ENCODE measurements at places on chromosomes 2 and 18.

GRCh38 chr2:169222665-169223064 is 139.7 kb downstream of the LRP2 start:
- no peak for DNase-seq

GRCh38 chr2:219519526-219519916 is 5.2 kb downstream of the ASIC4 start:
- no peak for DNase-seq

DNA sequence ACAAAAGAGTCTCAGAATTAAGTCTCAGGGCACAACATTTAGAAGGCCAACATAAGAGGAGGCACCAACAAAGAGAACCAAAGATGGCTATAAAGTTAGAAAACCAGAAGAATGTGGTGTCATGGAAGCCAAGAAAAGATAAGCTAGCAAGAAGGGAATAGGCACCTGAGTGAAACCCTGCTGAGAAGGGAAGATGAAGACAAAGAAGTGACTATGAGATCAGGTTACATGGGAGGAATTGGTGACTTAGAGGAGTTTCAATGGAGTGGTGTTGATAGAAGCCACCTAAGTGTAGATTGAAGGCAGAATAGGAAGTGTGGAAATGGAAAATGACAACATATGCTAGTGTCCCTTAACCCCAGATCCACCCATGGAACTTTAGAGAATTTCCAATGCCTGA is 327.6 kb upstream of the KCNJ3 start:
- no peak for DNase-seq

DNA sequence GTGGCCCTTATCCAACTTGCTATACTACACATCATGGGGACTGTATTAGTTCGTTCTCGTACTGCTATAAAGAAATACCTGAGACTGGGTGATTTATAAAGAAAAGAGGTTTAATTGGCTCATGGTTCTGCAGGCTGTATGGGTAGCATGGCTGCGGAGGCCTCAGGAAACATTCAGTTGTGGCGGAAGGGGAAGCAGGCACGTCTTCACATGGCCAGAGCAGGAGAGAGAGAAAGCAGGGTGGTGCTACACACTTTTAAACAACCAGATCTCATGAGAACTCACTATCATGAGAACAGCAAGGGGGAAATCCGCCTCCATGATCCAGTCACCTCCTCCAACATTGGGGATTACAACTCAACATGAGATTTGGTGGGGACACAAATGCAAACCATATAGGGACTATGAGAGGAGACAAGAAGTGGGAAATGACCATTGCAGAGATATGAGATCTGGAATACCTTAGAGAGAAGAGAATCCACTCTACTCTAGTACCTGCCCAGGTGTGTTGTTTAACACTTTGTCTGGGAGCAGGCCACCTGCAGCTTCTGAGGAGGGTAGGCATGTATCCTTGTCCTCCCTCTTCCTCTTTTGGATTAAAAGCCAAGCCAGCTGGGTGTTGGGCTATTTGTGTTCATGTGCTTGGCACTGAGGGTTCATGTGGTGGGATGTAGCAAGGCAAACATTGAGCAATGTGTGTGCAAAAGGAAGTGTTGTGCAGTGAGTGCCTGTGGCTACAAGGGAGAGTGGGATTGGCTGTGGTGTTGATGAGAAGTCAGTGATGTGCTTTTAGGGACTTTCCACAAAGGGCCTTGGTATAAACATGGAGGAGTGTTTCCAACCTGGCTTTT is 22.8 kb downstream of the TTLL4 start:
- DNase-seq = no peak

DNA sequence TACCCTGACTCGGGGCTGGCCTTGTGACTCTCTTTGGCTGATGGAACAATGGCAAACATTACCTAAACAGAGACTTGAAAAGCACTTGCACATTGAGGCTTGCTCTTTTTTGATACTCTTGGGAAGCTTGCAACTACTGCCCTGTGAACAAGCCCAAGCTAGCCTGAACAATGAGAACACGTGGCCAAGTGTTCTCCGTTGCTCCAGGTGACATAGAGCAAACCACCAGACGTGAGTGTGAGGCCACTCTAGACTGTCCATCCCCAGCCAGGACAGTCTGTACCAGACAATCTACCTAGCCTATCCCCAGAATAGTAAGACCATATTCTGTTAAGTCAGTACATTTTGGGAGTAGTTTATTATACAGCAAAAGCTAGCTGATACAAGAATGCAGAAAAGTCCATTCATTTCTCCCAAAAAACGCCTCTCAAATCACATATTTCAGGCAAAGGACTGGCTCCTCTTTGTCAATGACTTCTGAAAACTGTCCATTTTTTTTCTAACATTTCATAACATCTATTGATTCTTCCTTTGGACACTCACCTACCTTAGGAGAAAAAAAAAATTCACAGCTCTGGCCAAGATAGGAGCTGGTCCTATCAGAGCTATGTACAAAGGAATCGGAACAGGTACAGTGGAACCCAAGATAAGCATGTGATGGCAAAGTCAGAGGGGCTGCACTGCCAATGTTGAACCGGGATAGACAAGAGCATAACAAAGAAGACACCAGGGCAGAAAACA is 142.1 kb upstream of the PKDCC start:
- DNase-seq = no peak

DNA sequence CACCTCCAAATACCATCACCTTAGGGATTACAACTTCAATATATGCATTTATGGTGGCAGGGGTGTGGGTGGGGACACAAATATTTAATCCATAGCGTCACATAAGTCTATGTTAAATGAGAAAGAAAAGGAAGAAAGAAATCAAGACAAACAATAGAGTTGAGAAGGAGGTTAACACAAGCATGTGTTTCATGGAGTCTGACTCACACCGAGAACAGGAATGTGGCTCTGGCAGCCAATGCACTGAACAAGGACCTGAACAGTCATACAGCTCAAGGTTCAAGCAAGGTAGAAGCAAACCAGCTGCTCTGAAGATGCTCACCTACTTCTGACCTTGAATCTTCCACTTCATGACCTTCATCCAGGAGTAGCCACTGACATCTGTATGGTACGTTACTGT is 36.2 kb upstream of the LPIN1 start:
- DNase-seq = no peak

DNA sequence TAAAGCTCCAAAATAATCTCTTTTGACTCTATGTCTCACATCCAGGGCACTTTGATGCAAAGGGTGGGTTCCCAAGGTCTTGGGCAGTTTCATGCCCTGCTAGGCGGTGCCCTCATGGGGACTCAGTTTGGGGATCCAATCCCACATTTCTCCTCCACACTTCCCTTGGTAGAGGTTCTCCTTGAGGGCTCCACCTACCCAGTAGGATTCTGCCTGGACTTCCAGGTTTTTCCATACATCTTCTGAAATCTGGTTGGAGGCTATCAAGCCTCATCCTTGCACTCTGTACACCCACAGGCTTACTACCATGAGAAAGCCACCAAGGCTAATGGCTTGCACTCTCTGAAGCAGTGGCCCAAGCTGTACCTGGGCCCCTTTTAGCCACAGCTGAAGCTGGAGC is 49.8 kb upstream of the ERMN start:
- no peak for DNase-seq

DNA sequence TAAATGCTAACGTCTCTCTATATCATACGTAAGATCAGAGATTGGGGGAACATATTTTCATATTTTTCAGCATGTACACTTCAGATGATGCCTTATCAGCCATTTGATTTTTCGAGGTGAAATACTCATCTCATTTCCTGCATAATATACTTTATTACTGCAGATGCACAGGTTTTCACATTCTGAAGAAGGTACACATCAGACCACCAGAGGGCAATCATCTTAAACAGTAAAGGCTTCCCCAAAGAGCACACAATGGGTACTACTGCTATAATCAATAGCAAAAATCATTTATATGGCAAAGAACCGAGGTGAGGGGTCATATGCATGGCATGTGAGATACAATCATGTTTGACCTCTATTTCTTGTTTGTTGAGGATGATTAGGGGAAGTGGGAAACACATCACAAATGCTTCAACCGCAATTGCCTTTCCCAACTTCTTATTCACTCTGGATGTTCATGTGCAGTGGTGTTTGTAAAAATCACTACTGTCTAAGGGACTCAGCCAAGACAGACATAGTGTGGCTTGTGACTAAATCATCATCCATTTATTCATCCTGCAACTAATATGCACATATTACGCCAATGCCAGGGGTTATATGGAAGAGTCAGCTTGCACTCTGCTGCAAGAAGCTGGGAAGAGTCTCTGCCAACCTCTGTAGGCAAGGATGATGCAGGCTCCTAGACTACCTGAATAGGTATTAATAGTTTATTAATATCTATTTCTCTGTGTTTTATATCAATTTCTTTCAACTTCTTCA is 118.7 kb downstream of the EPB41L3 start:
- DNase-seq = peak; percentile 37

GRCh38 chr2:63053889-63054602 is 3.4 kb downstream of the OTX1 start:
- no peak for DNase-seq

GRCh38 chr2:85395912-85396475 is 14.2 kb downstream of the CAPG start:
- DNase-seq = no peak

DNA sequence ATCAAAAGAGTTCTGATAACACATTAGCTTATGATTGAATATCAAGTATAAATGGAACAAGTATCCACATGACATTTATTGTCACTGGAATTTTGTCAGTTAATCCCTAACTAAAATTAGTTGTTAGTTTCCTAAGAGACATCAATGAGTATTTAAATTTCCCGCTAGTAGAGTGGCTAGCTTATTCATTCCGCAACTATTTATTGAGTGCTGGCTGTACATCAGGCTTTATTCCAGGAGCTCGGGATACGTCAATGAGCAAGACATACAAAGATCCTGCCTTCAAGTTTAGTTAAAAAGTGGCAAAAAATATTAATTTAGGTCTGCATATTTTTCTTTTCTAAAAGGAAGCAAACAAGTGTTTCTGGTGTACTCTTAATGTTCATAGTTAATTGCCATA is 59.3 kb downstream of the PRKRA start:
- no peak for DNase-seq

DNA sequence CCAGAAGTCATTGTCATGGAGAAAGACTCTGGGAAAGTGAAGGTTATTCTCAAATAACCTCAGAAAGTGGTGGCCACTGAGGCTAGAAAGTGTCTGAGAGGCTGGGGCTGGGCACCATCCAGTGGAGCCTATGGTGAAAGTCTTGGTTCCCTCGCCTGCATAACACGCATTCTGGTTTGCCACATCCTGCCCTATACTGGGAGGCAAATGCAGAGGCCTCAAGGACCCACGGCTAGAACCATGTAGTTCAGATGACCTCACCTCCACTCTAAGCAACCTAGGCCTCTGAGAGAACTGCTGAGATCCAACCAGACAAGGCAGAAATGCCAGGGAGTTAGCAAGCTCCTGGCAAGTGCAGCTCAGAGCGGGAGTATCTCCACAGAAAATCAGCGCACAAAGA is 5.1 kb downstream of the ITGB6 start:
- no peak for DNase-seq

DNA sequence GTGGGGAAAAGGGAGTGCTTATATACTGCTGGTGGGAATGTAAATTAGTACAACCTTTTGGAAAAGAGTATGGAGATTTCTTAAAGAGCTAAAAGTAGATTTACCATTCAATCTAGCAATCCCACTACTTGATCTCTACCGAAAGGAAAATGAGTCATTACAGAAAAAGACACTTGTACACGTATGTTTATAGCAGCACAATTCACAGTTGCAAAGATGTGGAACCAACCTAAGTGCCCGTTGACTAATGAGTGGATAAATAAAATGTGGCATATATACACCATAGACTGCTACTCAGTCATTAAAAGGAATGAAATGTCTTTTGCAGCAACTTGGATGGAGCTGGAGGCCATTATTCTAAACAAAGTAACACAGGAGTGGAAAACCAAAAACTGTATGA is 29.5 kb downstream of the FLACC1 start:
- DNase-seq = no peak

GRCh38 chr2:120323214-120323613 is 22.7 kb upstream of the INHBB start:
- no peak for DNase-seq

DNA sequence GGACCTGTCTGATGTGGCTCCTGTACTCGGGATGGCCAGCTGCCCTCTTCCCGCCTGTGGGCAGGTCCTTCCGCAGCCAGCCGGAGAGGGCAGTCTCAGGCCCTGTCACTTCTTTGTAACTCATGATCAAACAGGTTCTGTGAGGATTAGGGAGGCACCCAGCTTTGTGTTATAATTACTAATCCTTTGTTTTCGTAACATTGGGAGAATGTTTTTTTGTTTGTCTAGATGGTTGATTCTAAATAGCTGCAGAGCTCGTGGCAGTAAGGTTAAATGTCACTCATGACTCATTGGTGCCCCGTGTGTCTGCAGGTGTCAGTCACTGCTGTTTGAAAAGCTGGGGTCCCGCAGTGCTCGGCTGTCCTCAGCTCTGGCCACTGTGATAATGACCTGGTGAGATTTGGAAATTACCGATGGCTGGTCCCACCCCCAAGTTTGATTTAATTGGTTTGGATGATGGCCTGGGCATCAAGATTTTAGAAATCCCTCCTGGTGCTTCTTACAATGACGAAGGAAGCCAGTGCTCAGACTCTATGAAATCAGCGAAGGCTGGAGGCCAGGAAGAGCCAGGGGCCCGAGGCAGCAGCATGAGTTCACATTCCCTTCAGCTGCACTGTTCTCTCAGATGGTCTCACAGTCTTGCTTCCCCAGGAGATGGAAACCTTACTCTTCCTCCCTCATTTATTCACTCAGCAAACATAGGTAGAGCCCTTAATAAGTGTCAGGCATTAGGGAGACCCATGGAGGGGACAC is 172.8 kb downstream of the VAPA start:
- DNase-seq = no peak

DNA sequence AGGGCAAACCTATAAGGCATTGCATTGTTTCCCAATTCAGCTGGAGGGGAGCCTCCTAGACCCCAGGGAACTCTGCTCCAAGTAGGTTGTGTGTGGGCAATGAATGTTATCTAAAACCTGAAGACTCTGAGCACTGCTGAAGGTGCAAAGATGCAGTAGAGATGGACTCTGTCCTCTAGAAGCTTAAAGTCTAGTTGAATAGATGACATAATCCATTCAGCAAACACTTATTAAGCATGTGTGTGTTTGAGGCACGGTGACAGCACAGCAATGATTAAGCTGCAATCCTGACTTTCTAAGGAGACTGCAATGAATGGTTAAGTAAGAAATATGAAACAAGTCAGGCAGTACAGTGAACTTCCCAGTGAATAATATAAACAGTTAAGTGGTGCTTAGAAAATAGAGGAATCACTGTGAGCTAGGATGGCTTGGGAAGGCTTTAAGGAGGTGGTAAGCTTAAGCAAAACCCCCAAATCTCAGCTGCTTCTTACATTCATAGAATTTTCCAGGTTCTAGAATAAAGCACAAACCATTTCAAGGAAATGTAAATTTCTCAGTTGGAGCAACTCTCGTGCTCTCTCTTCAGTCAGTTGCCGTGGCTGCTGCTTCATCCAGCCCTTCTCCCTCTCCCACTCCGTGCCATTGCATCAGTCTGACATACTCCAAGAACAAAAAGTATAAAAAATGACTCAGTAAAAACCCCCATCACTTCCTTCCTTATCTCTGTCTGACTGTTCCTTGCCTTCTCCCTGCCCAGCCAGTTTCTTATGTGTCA is 19.1 kb downstream of the MXD1 start:
- DNase-seq = no peak

- DNase-seq = no peak
Observed at GRCh38 chr18:7415081-7415894, 151.8 kb upstream of the PTPRM start.
